ENCODE measurements at places on chromosomes 2 and 18.

DNA sequence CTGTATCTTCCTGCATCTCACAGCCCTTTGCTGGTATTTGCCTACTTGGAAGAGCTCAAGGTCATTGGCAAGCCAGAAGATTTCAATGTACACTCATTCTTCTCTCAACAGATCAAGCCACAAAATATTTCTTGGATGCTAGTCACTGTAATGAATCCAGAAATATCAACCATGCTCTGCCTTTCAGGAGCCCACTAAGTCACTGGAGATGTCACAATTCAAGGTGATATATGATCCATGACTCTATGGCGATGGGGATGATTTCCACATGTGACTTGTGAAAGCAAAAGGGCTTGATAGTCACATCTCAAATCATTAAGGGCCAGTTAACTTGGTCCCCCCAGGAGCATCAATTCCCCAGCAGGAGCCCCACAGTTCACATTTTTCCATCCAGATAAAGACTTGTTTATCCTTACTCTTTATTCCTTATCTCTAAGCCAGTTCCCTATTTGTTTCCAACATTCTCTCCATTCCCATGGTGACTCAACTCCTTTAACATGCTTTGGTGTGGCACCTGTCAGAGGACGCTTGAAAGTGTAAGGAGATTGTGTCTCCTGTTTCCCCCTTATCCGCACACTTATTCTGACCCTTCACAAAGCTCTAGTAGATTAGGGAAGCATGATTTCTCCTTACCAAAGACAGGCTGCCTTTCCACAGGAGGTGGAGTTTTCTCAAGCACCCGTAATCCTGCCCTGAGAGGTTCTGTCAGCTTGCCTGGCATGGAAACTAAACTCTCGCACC, 15.8 kb downstream of the PKDCC start:
- no peak for DNase-seq

DNA sequence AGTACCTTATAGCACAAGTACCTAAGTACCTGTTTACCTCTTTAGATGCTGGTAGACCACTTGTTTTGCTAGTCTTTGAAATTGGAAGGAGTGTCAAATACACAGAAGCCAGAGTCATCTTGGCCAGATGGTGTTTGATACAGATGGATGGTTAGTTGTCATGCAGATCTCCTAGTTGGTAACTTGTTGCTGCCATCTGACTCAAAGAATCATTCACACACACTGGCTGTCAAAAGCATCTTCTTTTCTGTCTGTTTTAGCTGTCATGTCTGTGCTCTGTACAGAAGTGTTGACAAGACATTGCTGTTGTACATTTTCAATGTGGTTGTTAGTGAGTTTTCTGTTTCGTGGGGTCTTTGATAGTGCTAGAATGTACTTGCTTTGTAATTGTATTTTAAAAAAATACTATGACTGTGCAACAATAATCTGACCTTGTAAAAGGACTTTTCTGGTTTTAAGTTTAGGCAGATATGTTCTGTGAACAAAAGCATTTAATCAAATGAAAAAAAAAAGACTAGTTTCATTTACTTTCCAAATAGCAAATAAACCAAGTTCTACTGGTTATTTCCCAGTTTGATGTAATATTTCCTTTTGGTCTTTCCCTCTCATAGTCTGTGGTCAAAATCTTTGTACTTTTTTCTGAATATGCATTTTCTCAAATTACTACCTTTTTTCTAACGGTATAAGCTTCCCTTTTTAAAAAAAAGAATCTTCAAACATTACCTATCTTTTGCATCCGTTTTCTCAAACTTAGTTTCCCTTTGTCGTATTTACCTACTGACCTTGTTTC, 39.9 kb downstream of the TANK start:
- DNase-seq = no peak

- DNase-seq = peak; percentile 17
These were observed 55.8 kb downstream of the ASXL2 start for GRCh38 chr2:25822190-25823117.

GRCh38 chr18:5972298-5972697, 77.0 kb upstream of the TMEM200C start:
- no peak for DNase-seq

GRCh38 chr2:159759577-159759976, 38.4 kb downstream of the CD302 start:
- DNase-seq = no peak

GRCh38 chr2:191488135-191488534, 189.8 kb upstream of the NABP1 start:
- no peak for DNase-seq

All from midbrain (tissue), 1 donor.